ENCODE measurements at places on chromosomes 6 and 20.

DNA sequence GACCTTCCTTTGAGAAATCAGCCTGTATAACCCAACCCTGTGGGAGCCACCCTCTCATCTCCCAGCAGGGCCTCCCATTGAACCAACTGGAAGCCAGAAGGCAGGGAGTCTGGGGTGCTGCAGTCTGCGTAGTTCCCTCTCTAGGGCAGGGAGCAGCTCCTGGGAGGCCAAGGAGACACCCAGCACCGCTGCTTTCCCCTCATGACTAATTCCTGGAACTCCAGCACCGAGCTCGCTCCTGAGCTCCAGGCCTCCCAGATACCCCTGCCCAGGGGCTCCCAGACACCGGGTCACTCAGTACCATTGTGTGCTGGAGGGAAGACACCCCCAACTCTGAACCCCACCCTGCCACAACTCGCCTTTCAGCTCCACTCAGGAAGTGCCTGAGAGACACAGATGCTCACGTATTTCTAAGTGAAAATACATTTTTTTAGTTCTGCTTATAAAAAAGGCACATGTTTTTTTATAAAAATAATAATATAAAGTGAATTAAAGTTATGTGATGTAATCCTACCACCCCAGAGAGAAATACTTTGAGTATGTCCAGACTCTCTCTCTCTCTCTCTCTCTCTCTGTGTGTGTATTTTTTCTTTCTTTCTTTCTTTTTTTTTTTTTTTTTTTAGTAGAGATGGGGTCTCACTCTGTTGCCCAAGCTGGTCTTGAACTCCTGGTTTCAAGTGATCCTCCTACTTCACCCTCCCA, 17.5 kb downstream of the PIM1 start:
- DNase-seq, result no peak

DNA sequence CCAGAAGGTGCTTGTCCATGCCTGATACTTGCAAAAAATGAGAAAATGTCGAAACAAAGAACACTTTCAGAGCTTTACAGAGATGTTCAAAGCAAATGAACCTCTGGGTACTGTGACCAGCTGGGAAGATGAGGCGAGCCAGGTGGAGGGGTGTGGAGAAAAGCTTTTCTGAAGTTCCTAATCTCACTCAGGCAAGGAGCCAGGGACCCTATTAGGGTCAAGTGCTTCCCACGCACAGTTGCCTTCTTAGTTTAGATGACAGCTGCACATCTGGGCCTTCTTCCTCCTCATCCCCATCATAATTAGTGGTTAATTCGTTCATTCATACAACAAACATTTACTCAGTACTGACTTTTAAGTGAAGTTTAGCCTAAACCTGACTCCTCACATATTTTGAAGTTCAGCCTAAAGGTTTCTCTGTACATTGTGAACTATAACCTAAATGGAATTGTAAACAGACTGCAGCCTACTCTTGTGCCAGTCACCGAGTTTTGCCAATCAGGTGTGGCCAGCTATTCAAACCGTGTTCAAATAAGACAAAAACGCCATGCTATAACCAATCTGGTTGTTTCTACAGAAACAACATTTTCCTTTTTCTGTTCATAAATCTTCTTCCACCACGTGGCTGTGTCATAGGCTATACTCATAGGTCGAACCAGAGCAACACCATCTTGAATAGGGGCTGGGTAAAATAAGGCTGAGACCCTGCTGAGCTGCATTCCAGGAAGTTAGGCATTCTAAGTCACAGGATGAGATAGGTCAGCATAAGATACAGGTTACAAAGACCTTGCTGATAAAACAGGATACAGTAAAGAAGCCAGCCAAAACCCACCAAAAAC, 19.3 kb upstream of the AHCY start:
- DNase-seq, result no peak

DNA sequence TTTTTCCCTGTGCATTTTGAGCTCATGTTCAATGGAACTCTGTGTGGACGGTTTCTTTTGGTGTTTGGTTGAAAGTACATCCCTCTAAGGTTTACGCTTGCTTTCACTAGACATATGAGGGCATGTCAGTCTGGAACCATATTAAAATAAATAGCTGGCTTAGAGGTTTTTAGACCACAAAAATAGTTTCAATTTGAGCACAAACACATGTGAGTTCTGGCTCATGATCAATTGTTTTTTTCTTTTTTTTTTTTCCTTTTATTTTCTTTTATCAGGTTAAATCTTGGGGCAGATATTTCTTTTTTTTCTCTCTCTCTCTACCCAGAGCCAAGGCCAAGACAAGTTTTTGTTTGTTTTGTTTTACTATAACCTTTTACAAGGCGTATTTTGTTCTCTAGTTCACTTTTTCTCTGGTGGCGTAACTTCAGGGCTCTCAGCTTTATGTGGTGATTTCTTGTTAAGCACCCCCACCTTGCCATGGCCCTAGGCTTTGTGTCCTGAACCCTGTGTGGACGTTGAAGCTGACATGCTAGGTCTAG, 92.9 kb downstream of the SHLD1 start:
- DNase-seq, result no peak

- no peak for DNase-seq
Measured at GRCh38 chr6:149118737-149119653, 198.5 kb upstream of the TAB2 start.

DNA sequence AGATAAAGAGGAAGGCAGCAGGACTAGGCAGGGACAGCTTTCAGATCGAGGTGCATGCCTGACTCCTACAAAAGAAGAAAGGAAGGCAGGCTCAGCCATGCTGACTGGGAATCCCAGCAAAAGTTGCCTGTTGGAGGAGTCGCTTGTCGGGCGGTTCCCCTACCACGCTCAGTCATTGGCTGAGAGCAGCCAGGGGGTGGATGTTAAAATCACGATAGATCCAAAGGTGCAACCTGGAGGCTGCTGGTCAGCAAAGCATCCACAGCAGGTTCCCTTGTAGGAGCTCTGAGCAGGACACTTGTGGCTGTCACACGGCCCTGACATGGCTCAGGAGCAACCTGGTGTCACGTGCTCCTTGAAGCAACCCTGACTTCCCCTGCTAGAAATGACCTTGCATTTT, 74.6 kb downstream of the ISM1 start:
- no peak for DNase-seq

GRCh38 chr6:23533944-23534343, 592.1 kb upstream of the NRSN1 start:
- DNase-seq, result peak; percentile 19

Measured in fibroblast of skin of right biceps (primary cell).